T-helper 17 cell (primary cell): ENCODE measurements at places on chromosomes 12 and 14. TPM values are rescaled to one million over a fixed set of nuclear protein-coding genes. Genes with fewer than 3 reads are reported as not detected.

Gene MYRFL
- total RNA-seq, result not detected

Gene SLC41A2
- 2.9 TPM for total RNA-seq

Gene SERPINA3
- total RNA-seq, result not detected

Gene SDSL
- total RNA-seq, result not detected

Gene LALBA
- not detected for total RNA-seq

Gene ACACB
- 22.2 TPM for total RNA-seq

Gene AVPR1A
- 0.07 TPM for total RNA-seq

Gene EGLN3
- total RNA-seq, result 10.3 TPM

Gene ASCL1
- total RNA-seq, result not detected

Gene HOXC4
- total RNA-seq, result not detected

Gene FAM234B
- 2.5 TPM for total RNA-seq

Gene TAS2R8
- total RNA-seq, result not detected

Gene ACVRL1
- total RNA-seq, result not detected

Gene BLOC1S1
- 42.0 TPM for total RNA-seq

Gene FLVCR2
- 6.5 TPM for total RNA-seq

Gene TRHDE
- 0.26 TPM for total RNA-seq

Gene TSPAN19
- not detected for total RNA-seq

Gene ERBB3
- 0.80 TPM for total RNA-seq

Gene DEGS2
- 0.30 TPM for total RNA-seq

Gene COL2A1
- total RNA-seq, result not detected

Gene RASAL1
- total RNA-seq, result 0.15 TPM

Gene TAS2R9
- not detected for total RNA-seq

Gene GLIPR1L1
- total RNA-seq, result not detected

Gene TAS2R50
- 0.91 TPM for total RNA-seq

Gene PPP2R5E
- 44.3 TPM for total RNA-seq

Gene KRT3
- not detected for total RNA-seq

Gene NGDN
- total RNA-seq, result 97.6 TPM

Gene TMPRSS12
- total RNA-seq, result not detected
